CD4-positive, alpha-beta memory T cell (primary cell): ENCODE measurements at places on chromosomes 4 and X.

GRCh38 chr4:26400132-26400531 lies 79.3 kb downstream of the RBPJ start:
- H3K4me3 ChIP-seq = no peak overlapping the region
- peaks cover 11% of the 10 kb centered on the region for H3K4me1 ChIP-seq
- no peaks in the 10 kb centered on the region for H3K27me3 ChIP-seq
- H3K36me3 ChIP-seq = no peaks in the 10 kb centered on the region
- DNase-seq = no peak

GRCh38 chr4:142960867-142961644 lies 115.0 kb upstream of the INPP4B start:
- no peaks in the 10 kb centered on the region for H3K36me3 ChIP-seq
- DNase-seq = no peak
- no peak overlapping the region for H3K27ac ChIP-seq
- H3K4me1 ChIP-seq = no peaks in the 10 kb centered on the region

- H3K4me3 ChIP-seq = peak within 1 kb of the TSS; percentile 57
- no peaks in the 10 kb centered on the region for H3K27me3 ChIP-seq
- no peaks in the 10 kb centered on the region for H3K36me3 ChIP-seq
- peak within 1 kb of the TSS; percentile 65 for H3K27ac ChIP-seq
- DNase-seq = peak; percentile 94
- peaks cover 16% of the 10 kb centered on the region for H3K4me1 ChIP-seq
Observed at GRCh38 chrX:7147978-7148854, at the start of gene PUDP. TSS of gene PUDP (minus strand) at chrX:7148153. CDS start at chrX:7148113, 40 bp downstream.

- H3K27me3 ChIP-seq = no peaks in the 10 kb centered on the region
- H3K4me1 ChIP-seq = no peaks in the 10 kb centered on the region
- H3K27ac ChIP-seq = no peak overlapping the region
- DNase-seq = no peak
- H3K36me3 ChIP-seq = no peaks in the 10 kb centered on the region
Observed at GRCh38 chr4:109251396-109251795, 51.1 kb downstream of the COL25A1 start.

GRCh38 chrX:50691820-50692219 lies 122.2 kb downstream of the SHROOM4 start:
- H3K27ac ChIP-seq = no peak overlapping the region
- H3K4me3 ChIP-seq = no peak overlapping the region
- H3K36me3 ChIP-seq = no peaks in the 10 kb centered on the region
- H3K27me3 ChIP-seq = no peaks in the 10 kb centered on the region
- no peaks in the 10 kb centered on the region for H3K4me1 ChIP-seq
- DNase-seq = no peak

GRCh38 chrX:76555816-76556215 lies 128.3 kb downstream of the MAGEE1 start:
- DNase-seq = no peak
- H3K27me3 ChIP-seq = no peaks in the 10 kb centered on the region
- H3K27ac ChIP-seq = no peak overlapping the region
- H3K4me1 ChIP-seq = no peaks in the 10 kb centered on the region

DNA sequence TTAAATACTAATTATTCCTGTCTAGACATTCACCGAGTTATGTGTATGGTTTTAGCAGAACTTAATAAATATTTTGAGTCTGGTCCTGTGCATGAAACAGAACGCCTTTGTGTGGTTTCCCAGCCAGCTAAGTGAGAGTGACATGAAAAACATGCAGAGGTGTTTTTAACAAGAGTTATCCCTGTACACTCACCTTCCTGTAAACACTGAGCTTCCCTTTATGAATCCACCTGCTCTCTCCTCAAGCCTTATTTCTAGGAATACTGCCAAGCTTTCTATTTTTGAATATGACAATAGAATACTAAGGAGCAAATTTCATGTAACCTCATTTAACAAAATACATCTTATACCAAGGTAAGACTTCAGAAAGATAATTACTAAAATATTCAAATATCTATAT lies 270.3 kb upstream of the CTSO start:
- DNase-seq = no peak
- no peak overlapping the region for H3K4me3 ChIP-seq
- H3K27ac ChIP-seq = no peak overlapping the region

- no peak overlapping the region for H3K27ac ChIP-seq
- DNase-seq = no peak
- no peaks in the 10 kb centered on the region for H3K27me3 ChIP-seq
- no peak overlapping the region for H3K4me3 ChIP-seq
- no peaks in the 10 kb centered on the region for H3K36me3 ChIP-seq
- no peaks in the 10 kb centered on the region for H3K4me1 ChIP-seq
Observed at GRCh38 chrX:18098763-18099162, 121.9 kb downstream of the BEND2 start.

DNA sequence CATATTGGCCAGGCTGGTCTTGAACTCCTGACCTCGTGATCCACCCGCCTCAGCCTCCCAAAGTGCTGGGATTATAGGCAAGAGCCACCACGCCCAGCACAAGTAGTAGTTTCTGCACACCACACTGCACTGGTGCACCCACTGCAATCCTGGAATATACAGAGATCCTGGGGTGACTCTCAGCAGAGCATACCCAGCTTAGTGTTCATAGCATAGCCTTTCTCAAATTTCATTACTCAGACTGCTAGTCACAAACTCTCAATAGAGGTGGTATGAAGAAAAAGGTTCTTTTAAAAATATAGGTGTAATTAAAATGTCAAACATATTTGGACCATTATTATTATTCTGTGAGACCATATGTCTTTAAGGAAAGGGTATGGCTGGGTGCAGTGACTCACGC lies 6.2 kb upstream of the ARHGAP10 start:
- H3K27ac ChIP-seq = no peak overlapping the region
- no peak for DNase-seq
- H3K4me1 ChIP-seq = peaks cover 1% of the 10 kb centered on the region
- H3K36me3 ChIP-seq = no peaks in the 10 kb centered on the region

DNA sequence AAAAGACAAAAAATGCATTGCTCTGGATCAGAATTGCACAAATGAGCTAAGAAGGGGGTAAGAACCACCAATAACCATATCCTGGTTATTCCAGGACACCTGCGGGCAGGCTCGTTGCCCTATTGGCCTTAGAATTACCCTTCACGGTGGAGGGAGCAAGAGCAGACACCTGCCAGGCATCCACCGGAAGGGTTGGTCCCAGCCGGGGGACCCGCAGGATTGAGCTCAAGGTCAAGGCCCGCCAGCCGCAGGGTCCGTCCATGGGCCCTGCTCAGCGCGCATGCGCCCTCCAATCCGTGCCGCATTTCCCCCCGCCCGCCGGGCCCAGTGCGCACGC lies 575 bp downstream of the SLC25A6 start:
- H3K27me3 ChIP-seq = no peaks in the 10 kb centered on the region
- H3K4me1 ChIP-seq = peaks cover 47% of the 10 kb centered on the region
- H3K36me3 ChIP-seq = peaks cover 44% of the 10 kb centered on the region
- peak overlapping the region; percentile 51 for H3K4me3 ChIP-seq

DNA sequence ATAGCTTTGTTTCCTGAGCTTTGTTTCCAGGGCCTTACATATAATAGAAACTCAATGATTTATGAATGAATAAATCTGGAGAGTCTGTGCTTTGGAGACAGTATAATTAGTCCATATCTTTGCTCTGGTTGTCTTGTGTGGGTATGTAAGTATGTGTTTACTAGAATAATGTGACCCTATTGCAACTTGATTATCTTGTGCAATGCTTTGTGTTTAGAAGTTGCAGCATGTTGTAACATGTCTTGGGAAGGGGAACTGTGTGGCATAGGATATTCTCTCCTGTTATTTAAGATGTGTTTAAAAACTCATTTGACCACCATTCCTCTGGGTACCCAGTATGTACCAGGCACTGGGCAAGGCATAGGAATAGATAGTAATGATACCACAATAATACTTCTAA lies 6.1 kb downstream of the SPATA18 start:
- peaks cover 15% of the 10 kb centered on the region for H3K27me3 ChIP-seq
- no peak overlapping the region for H3K27ac ChIP-seq
- DNase-seq = no peak
- no peak overlapping the region for H3K4me3 ChIP-seq
- H3K4me1 ChIP-seq = peaks cover 1% of the 10 kb centered on the region

- H3K27me3 ChIP-seq = no peaks in the 10 kb centered on the region
- H3K4me1 ChIP-seq = no peaks in the 10 kb centered on the region
- no peak for DNase-seq
- H3K36me3 ChIP-seq = no peaks in the 10 kb centered on the region
- no peak overlapping the region for H3K27ac ChIP-seq
- H3K4me3 ChIP-seq = no peak overlapping the region
Observed at GRCh38 chr4:2091990-2092668, 33.0 kb downstream of the NAT8L start.

GRCh38 chrX:153327561-153327960 lies 6.0 kb upstream of the PNMA6F start:
- peaks cover 4% of the 10 kb centered on the region for H3K4me1 ChIP-seq
- no peaks in the 10 kb centered on the region for H3K27me3 ChIP-seq

DNA sequence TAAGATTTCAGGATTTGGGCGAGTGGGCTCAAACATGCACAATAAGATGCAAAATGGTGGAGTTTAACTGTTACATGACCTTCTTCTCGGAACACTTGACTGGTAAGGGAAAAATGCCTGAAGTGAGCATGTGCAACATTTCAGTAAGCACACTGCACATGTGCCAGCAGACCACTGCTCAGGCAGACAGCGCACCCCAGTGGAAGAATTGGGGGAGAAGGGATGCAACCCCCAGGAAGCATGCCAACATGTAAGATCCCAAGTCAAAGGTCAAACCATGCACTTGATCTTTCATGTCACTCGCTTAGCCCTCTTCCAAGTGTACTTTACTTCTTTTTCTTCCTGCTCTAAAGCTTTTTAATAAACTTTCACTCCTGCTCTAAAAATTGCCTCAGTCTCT lies 256.3 kb downstream of the CENPC start:
- DNase-seq = no peak
- H3K4me3 ChIP-seq = no peak overlapping the region
- no peaks in the 10 kb centered on the region for H3K27me3 ChIP-seq
- H3K36me3 ChIP-seq = no peaks in the 10 kb centered on the region
- no peak overlapping the region for H3K27ac ChIP-seq
- H3K4me1 ChIP-seq = no peaks in the 10 kb centered on the region

GRCh38 chr4:76055016-76055415 lies 19.1 kb upstream of the CXCL11 start:
- no peak overlapping the region for H3K27ac ChIP-seq
- H3K4me3 ChIP-seq = no peak overlapping the region
- DNase-seq = no peak
- H3K4me1 ChIP-seq = no peaks in the 10 kb centered on the region

DNA sequence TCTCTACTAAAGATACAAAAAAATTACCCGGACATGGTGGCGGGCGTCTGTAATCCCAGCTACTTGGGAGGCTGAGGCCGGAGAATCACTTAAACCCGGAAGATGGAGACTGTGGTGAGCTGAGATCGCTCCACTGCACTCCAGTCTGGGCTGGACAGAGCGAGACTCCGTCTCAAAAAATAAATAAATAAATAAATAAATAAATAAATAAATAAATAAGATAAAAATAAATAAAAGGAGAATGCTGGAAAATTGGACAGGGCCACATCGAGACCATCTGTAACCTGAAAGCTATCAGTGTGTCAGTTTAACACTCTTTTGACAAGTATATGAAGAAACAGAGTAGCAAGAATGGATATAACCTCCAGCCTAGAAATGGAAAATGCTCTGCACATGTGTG lies 15.7 kb upstream of the FAT1 start:
- H3K36me3 ChIP-seq = no peaks in the 10 kb centered on the region
- DNase-seq = no peak
- H3K4me3 ChIP-seq = no peak overlapping the region

- no peaks in the 10 kb centered on the region for H3K27me3 ChIP-seq
- DNase-seq = no peak
- H3K27ac ChIP-seq = no peak overlapping the region
- H3K36me3 ChIP-seq = no peaks in the 10 kb centered on the region
- H3K4me1 ChIP-seq = no peaks in the 10 kb centered on the region
Observed at GRCh38 chrX:12319003-12319519, 180.8 kb downstream of the FRMPD4 start.

DNA sequence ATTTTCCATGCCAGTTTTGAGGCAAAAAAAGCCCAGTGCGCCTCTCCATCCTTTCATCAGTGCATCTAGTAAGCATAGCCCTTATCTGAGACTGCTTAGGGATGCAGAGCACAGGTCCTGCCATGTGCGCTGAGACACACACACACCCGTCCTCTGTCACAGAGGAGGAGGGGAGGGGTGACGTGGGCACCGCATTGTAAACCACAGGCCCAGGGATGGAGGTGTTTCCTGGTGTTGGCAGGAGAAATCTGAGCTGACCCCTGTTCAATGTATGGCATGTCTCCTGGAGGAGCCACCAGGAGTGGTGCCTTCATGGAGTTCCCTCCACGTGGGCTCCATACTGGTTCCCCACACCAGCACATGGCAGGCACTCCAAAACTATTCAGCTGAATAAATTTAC lies 65.8 kb upstream of the HELT start:
- H3K4me3 ChIP-seq = no peak overlapping the region
- H3K36me3 ChIP-seq = no peaks in the 10 kb centered on the region
- no peaks in the 10 kb centered on the region for H3K4me1 ChIP-seq
- H3K27me3 ChIP-seq = no peaks in the 10 kb centered on the region

DNA sequence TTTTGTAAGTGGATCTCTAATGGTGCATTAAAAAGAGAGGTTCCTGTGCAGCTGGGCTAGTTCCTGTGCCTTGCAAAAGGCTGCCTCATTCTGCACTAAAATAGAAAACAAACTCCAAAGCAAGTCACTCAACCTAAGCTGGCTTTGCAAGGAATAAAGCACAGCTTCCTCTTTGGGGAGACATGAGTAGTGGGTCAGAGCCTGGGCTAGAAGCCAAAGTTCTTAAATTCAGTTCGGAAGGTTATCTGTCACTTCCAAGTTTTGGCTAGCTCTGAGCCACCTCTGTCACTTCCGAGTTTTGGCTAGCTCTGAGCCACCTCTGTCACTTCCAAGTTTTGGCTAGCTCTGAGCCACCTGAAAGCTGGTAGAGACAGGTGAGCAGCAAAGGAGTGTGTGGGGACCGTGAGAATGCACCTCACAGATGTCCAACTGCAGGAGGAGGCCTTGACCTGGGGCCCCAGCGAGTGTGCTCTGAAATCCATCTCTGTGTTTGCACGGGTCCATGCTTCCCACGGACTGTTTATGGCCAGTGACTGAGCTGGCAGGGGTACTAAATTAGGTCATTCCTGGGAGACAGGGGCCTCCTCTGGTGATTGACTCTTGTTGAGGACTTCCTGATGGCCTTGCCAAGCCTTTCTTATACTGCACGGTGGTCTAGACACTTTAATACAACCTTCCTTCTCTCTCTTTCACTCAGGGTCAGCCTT lies 36.4 kb upstream of the MAMLD1 start:
- no peak overlapping the region for H3K4me3 ChIP-seq
- no peaks in the 10 kb centered on the region for H3K36me3 ChIP-seq
- H3K4me1 ChIP-seq = no peaks in the 10 kb centered on the region
- DNase-seq = no peak
- H3K27me3 ChIP-seq = no peaks in the 10 kb centered on the region
